ENCODE measurements at places on chromosomes 11 and 22.
A peak's percentile ranks its signal among the peaks of the same experiment; 100 is the strongest.

DNA sequence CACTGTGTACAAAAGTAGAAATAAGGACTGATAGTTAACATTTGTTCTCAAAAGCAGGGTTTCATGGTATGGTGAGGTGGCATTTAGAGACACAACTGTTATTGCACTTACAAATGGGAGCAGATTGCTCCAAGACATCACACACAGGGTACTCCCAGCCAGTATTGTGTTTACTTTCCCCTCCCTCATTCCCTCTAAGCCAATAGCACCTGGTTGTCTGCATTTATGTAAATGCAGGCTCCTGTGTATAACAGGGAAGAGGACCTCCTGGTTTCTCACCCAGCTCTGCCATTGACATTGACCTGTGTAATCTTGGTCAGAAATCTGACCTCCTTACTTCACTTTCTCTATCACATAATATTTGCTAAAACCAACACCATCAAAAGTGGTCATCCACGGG, 154.4 kb downstream of the NAV2 start:
- no peak for DNase-seq

GRCh38 chr11:68845351-68846002, 3.8 kb upstream of the CPT1A start:
- no peak for DNase-seq

DNA sequence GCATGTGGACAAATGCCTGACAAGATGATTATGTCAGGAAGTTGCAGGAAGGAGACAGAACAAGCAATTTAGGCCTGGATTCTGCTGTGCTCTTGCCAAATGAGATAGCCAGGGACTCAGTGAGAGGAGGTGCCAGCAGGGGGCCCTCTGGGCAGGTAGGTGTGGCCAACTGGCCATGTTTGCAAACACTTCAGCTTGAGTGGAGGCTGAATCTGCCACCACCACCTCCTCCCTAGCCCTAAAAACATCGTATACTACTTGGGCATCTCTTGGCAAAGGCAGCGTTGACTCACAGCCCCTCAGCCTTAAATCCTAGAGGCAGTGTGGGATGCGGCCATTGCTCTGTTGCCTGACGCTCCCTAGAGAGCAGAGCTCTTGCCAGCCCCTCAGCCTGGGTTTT, 95.1 kb upstream of the PLET1 start:
- DNase-seq: no peak

- DNase-seq: no peak
Measured at GRCh38 chr11:78641541-78641940, 66.9 kb upstream of the NARS2 start.

- peak; percentile 64 for DNase-seq
Measured at GRCh38 chr11:65314501-65315203, at the start of gene CDC42EP2. Gene CDC42EP2, plus strand, starts transcription at chr11:65314866. Its CDS starts 6,033 bp downstream, at chr11:65320899.

DNA sequence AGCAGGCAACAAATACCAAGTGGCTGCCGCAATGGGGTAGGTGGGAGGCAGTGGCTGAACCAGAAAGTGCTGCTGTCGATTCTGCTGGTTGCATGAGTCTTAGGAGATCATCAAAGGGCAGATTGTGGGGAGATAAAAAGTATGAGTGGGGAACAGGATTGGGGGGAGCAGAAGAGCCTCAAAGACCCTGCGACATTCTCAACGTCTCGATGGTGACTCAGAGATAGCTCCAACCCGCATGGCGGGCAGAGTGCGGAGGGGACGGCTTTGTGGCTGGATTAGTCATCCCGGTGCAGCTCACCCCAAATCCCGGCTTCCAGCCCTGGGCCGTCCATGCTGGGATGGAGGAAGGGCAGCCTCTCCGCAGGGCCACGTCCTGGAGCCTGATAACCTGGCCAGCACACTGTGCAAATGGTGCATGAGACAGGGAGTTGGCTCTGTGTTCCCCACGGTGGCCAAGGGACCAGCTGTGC, 11.6 kb upstream of the RTN4R start:
- no peak for DNase-seq

DNA sequence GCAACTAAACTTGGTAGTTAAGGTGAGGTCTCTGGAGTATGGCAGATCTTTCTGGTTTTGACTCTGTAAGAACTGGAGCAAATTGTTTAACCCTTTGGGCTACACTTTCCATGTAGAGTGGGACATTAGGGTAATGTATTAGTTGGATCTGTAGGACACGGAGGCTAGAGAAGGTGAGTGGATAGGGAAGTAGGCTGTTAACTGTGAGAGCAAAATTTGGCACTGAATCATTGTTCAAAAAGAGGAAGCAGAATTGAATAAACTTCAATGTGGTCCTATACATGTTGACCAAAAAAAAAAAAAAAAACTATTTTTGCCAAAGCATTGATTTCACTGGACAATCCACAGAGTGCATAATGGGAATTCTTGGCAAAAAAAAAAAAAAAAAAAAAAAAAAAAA, 370.2 kb upstream of the CHORDC1 start:
- no peak for DNase-seq

DNA sequence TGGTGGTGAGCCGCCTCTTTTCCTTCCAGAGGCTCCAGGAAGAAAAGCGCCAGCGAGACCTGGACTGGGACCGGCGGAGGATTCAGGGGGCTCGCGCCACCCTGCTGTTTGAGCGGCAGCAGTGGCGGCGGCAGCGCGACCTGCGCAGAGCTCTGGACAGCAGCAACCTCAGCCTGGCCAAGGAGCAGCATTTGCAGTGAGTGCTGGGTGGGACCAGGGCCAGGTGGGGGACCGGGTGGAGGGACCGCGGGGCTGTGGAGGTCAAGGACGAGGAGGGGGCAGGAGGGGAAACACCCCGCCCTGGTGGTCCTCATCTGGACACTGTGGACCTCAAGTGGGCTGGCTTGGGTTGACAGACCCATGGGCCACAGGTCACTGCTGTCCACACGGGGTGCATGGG, 17.4 kb downstream of the RIBC2 start:
- no peak for DNase-seq

- DNase-seq: no peak
Measured at GRCh38 chr11:16771350-16772140, 33.1 kb downstream of the C11orf58 start.

DNA sequence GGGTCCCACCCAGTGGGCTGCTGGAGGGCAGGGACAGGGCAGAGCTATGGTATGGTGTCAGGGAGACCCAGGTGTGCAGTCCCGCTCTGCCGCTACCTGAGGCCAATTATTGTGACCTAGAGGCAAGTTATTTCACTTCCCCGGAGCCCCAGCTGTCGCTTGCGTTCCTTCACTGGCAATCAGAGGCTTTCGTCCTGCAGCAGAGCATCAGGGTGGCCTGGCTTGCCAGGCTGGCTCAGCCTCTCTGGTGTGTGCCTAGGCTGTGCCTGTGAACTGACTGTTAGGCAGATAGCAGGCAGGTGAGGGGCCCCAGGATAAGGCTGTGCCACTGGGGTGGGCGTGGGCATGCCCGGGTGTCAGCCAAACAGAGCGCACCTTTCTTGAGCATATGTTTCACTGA, 31.4 kb downstream of the GLB1L2 start:
- DNase-seq: no peak

DNA sequence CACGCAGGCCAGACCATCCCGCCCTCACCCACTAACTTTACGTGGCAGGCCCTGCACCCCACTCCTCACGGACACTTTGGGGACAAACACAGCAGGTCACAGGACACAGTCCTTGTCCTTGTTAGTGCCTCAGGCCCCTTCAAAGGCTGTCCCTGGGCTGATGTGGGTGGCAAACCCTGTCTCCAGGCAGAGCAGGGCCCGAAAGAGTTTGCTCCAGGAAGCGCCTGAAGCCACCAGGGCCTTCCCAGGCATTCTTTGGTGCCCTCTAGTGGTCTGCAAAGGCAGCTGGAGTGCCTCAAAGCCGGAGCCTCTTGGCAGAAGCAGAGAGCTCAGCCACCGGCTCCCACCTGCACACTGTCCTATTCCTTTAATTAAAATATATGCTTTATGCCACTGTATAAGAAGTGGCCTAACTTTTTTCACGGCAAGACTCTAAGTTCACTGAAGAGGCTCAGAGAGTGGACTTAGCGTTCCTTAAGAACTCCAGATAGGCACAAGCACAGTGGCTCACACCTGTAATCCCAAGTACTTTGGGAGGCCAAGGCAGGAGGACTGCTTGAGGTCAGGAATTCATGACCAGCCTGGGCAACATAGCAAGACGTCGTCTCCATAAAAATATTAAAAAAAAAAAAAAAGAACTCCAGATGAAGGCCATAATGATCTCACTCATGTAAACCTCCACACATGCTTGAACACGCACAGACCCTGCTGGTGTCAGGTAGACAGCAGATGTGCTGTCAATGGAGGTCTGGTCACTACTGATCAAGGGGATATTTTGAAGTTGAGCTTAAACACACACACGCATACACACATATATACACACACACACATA, 11.1 kb downstream of the TXN2 start:
- DNase-seq: peak; percentile 79

DNA sequence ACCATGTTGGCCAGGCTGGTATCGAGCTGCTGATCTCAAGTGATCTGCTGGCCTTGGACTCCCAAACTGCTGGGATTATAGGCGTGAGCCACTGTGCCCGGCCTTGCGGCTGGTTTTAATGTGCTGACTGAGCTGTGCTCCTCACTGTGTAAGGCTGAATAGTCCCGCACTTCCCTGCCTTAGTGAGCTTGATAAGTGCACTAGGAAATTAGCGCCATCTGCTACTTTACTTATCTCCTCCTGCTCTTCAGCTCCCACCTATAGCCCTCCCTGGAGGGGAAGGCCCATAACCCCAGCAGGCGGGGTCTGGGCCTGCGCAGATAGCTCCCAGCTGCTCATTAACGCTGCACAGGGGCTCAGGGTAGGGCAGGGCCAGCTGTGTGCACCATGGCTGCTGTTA, 49.4 kb downstream of the CLMP start:
- DNase-seq: no peak

DNA sequence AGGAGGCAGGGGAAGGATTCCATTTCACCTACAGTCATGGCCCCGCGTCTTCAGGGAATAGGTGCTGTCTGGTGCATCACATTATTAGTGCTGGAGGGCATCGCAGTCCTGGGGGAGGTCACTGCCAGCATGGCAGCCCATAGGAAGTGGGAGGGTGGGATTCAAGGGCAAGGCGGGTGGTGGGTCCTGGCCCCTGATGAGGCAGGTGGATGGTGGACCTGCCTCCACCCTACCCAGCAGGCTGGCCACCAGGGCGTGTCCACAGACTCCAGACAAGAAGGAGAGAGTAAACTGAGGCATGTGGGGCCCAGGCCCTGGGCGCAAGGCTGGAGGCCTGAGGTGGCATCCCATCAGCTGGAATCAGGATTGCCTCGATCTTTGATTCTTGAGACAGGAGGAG, 53.3 kb downstream of the RTN4R start:
- no peak for DNase-seq

GRCh38 chr11:10495464-10495786, 40.4 kb downstream of the AMPD3 start:
- no peak for DNase-seq

DNA sequence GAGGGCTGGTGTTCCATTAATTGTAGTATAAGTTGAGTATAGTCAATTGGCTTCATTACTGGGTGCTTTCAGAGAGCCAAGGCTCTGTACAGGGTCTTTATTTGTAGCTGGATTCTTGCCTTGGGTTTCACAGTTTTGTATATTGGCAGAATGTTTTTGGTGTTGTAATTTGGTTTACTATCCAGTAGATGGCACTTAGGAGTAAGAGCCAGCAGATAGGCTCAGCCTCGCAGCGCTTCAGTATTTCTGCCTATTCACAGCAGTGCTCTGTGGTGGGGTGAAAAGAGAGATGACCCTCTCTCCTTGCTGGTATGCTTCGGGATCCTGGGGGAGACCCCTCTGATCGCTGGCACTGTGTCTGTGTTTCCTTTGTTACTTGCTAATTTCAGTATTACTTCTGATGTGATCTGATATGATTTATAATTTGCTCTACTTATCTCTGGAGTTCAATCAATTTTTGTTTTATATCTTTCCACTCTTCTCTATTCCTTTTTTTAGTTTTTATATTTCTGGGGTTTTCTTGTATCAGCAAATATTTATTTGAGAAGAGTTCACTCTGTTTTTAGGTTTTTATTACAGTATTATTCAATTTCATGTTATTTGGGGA, 52.2 kb downstream of the ANO5 start:
- peak; percentile 2 for DNase-seq

- DNase-seq: no peak
Measured at GRCh38 chr11:18071098-18071705, 25.1 kb upstream of the TPH1 start.

- DNase-seq: no peak
Measured at GRCh38 chr22:19880786-19881569, 26.3 kb upstream of the GNB1L start.

DNA sequence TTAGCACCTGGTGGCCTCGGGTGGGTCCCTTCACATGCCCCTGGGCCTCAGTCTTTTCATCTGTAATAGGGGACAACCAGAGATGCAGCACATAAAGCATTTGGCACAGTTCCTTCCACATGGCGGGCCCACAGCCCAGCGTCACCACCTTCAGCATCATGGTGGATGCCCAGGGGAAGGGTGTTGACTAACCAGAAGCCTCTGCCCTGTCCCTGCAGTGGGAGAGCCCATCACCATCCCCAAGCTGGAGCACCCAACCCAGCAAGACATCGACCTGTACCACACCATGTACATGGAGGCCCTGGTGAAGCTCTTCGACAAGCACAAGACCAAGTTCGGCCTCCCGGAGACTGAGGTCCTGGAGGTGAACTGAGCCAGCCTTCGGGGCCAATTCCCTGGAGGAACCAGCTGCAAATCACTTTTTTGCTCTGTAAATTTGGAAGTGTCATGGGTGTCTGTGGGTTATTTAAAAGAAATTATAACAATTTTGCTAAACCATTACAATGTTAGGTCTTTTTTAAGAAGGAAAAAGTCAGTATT, 14.8 kb upstream of the UVRAG start:
- no peak for DNase-seq

- DNase-seq: no peak
Measured at GRCh38 chr22:19631899-19632667, 82.2 kb upstream of the SEPTIN5 start.

DNA sequence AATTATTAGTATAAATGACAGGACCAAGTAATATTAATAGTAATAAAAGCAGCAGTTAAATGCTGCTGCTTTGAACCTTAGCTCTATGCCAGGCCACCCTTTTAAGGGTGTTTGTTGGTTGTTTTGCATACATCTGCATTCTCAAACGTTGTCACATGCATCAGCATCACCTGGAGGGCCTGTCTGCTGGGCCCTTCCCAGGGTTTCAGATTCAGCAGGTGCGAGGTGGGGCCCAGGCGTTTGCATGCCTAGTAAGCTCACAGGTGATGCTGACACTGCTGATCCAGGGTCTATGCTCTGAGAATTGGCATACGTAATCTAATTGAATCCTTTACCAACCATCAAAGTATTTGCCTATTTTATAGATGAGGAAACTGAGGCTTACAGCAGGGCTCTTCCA, 246.5 kb downstream of the CADM1 start:
- no peak for DNase-seq

- peak; percentile 37 for DNase-seq
Measured at GRCh38 chr22:20979243-20979809, 2.8 kb upstream of the LZTR1 start.

- no peak for DNase-seq
Measured at GRCh38 chr11:45362636-45363035, 76.5 kb upstream of the SYT13 start.

- DNase-seq: no peak
Measured at GRCh38 chr22:29055192-29055830, 6.3 kb downstream of the C22orf31 start.
